ENCODE measurements at places on chromosomes 6 and 20. TPM values are rescaled to one million over a fixed set of nuclear protein-coding genes. Genes with fewer than 3 reads are reported as not detected.
A peak's percentile ranks its signal among the peaks of the same experiment; 100 is the strongest.

Gene PTGIS
- 67.6 TPM for total RNA-seq

GRCh38 chr6:119454714-119455113 lies 105.2 kb upstream of the MAN1A1 start:
- no peak overlapping the region for H3K4me3 ChIP-seq
- no peaks in the 10 kb centered on the region for H3K4me1 ChIP-seq
- no peak overlapping the region for H3K27ac ChIP-seq
- no peaks in the 10 kb centered on the region for H3K36me3 ChIP-seq
- no peak for DNase-seq

DNA sequence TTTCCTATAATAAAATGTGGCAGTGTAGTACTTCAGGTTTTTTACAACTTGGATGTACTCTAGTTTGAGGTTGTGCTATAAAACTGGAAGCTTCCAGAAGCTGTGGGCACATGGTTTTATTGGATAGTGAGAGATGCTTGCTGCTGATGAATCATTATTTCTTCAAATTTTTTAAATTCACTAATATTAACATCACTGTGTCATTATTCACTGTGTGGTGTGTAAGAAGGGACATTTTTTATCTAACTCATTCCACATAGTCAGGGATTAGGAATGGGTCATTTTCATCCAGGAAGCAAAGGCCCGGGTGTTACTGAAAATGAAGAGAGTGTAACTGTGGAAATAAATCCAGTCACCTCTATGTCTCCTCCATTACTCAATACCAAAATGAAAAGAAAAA lies 421.0 kb downstream of the TENT5A start:
- H3K36me3 ChIP-seq: no peaks in the 10 kb centered on the region
- H3K27me3 ChIP-seq: peaks cover 4% of the 10 kb centered on the region
- no peak overlapping the region for H3K4me3 ChIP-seq
- H3K4me1 ChIP-seq: no peaks in the 10 kb centered on the region

- no peaks in the 10 kb centered on the region for H3K27me3 ChIP-seq
- no peak for DNase-seq
- H3K4me1 ChIP-seq: peaks cover 26% of the 10 kb centered on the region
- H3K4me3 ChIP-seq: peak overlapping the region; percentile 52
- H3K36me3 ChIP-seq: peaks cover 33% of the 10 kb centered on the region
- H3K27ac ChIP-seq: no peak overlapping the region
Measured at GRCh38 chr20:47347661-47348435, 8.7 kb downstream of the ZMYND8 start.

GRCh38 chr20:2507464-2507863 lies 1.3 kb downstream of the ZNF343 start:
- DNase-seq: no peak
- peaks cover 12% of the 10 kb centered on the region for H3K4me1 ChIP-seq
- H3K36me3 ChIP-seq: peaks cover 4% of the 10 kb centered on the region
- no peaks in the 10 kb centered on the region for H3K27me3 ChIP-seq
- H3K27ac ChIP-seq: no peak overlapping the region

DNA sequence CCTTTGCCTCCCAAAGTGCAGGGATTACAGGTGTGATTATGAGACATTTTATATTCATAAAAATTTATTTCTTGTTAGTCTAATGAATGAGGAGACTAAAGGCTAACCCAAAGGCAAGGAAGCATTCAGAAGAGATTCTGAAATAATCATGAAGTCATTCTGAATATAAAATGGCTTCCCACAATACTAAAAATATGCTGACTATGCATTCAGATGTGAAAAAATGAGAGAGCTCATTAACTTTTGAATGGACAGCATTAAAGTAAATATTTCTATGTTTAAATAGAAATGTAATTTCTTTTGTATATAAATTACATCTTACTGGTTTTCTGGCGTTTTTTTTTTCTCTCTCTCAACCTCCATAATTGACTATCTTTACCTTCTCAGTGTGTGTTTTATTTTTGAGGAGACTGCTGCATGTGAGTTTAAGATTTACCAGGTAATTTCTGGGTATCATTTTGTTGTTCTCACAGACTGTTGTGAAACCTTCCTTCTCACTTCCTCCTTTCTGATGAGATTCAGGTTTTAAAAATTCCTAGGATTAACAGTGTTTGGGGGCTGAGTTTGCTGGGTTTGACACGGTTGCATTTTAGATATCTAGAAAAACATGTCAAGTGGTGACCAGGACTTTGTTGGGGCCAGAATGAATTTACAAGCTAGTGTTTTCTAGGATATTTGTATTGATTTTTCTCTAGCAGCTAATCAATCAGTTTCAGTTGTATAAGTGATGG lies 316.6 kb downstream of the CDKAL1 start:
- H3K27ac ChIP-seq: no peak overlapping the region
- peaks cover 1% of the 10 kb centered on the region for H3K4me1 ChIP-seq
- no peak overlapping the region for H3K4me3 ChIP-seq
- no peaks in the 10 kb centered on the region for H3K36me3 ChIP-seq
- no peak for DNase-seq
- no peaks in the 10 kb centered on the region for H3K27me3 ChIP-seq

DNA sequence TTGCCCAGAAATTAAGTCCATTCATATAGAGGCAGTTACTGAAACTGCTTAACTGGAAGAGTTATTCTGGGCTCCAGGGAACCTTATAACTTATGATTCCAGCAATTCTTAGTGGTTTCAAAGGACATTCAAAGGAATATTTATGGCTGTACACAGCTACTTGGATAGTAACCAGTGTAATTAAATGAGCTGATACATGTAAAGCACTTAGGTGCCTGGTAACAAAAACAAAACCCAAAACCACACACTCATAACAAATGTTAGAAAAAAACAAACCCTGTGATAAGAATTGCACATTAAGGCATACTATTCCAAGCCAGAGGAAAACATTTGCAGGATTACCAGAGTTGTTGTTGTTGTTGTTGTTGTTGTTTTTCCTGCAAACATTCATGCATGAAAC lies 51.5 kb downstream of the STK4 start:
- H3K27me3 ChIP-seq: no peaks in the 10 kb centered on the region
- H3K4me3 ChIP-seq: no peak overlapping the region
- no peak for DNase-seq
- H3K27ac ChIP-seq: no peak overlapping the region

- H3K27me3 ChIP-seq: peaks cover 3% of the 10 kb centered on the region
- no peaks in the 10 kb centered on the region for H3K36me3 ChIP-seq
- DNase-seq: no peak
Measured at GRCh38 chr20:12030470-12030869, 112.8 kb downstream of the BTBD3 start.

DNA sequence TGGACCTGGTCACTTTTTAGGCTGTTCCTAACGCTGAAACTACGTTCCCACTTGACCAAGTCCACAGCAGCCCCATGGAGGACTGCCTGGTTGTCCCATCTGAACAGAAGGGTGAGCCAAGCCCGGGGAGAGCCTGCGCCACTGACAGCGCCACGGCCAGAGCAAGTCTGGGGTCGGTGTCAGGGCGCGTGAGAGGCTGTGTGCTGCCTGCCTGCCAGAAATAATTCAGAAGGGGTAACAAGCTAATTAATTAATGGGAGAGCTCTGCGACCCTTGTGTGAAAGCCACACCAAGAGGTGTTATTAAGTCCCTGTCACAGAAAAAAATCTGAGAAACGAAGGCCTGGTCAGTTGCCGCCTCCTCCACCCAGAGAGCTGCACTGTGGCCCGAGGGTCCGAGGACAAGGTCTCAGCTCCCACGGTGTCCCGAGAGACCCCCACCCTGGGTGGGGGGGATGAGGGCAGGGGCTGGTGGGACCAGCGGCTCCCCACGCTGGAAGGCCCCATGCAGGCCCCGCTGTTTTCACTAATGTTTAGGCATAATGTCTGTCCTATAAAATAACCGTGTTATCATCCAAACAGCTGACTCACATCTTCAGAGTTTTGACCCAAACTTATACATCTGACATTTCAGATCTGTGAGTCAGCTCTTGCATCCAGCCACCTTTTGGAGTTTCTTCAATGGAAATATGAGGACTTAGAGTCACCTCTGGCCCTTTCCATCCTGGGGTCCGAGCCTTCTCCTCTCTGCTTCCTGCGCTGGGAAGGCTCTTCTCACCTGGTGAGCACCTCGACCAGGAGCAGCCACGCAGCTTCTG lies 58.5 kb downstream of the DLL1 start:
- H3K4me3 ChIP-seq: no peak overlapping the region
- H3K36me3 ChIP-seq: no peaks in the 10 kb centered on the region
- no peak for DNase-seq
- H3K4me1 ChIP-seq: peaks cover 1% of the 10 kb centered on the region
- peaks cover 18% of the 10 kb centered on the region for H3K27me3 ChIP-seq

Gene NMBR
- total RNA-seq: not detected

GRCh38 chr20:52244702-52245101 lies 53.1 kb upstream of the ZFP64 start:
- no peaks in the 10 kb centered on the region for H3K4me1 ChIP-seq
- H3K4me3 ChIP-seq: no peak overlapping the region
- peaks cover 5% of the 10 kb centered on the region for H3K27me3 ChIP-seq
- no peak for DNase-seq
- no peak overlapping the region for H3K27ac ChIP-seq
- H3K36me3 ChIP-seq: no peaks in the 10 kb centered on the region

DNA sequence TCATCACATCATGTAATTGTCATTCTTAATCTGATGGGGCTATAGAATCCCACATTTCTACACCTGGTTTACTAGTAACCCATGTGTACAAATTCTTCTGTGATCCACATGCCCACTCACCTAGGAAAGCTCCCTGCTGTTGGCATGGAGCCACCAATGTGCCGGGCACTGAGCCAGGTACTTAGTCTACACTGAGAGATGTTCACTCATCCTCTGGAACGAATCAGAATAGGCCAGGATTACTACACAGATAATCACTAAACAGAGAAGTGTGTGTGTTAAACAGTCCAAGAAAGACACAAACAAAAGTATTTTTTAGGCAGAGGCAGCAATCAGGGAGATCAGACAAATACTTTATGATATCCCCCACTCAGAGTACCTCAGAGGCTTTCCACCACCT lies 193.2 kb upstream of the VGLL2 start:
- H3K27ac ChIP-seq: no peak overlapping the region
- no peaks in the 10 kb centered on the region for H3K27me3 ChIP-seq
- no peaks in the 10 kb centered on the region for H3K36me3 ChIP-seq
- no peak overlapping the region for H3K4me3 ChIP-seq

- H3K27me3 ChIP-seq: peaks cover 37% of the 10 kb centered on the region
- H3K4me1 ChIP-seq: no peaks in the 10 kb centered on the region
- peak; percentile 63 for DNase-seq
- H3K4me3 ChIP-seq: no peak overlapping the region
- no peaks in the 10 kb centered on the region for H3K36me3 ChIP-seq
- H3K27ac ChIP-seq: no peak overlapping the region
Measured at GRCh38 chr6:168428052-168428826, 12.7 kb upstream of the SMOC2 start.

DNA sequence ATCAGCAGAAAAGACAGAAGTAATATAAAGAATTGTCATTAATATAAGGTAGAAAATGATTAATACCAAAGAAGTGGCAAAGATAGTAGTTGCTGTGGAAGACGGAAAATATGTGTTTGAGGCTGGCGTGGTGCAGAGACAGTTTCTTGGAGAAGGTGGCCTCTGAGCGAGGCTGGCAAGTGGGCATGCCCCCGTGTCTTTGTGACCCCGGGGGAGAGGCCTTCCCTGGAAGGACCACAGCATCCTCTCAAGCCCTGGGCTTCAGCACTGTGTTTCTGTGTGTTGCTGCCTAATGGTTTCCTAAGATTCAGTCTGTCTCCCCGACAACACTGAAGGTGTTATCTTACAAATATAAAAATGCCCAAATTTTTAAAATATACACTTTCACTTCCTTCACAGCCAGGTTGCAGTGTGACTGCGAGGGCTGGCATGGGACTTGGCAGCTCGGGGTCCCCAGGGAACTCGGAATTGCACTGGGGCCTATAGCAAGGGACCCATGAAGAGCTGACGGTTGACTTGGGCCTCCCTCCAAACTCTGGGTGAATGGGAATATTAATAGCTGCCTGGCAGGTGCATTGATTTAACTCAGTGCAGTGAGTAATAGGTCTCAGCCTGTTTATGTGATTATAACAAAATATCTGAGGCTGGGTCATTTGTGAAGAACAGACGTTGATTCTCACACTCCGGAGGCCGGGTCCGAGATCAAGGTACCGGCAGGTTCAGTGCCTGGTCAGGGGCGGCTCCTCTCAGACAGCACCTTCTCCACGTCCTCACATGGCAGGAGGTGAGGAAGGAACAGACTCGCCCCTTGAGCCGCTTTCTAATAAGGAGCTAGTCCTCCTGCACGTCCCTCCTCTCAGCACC lies 47.4 kb upstream of the AFDN start:
- H3K36me3 ChIP-seq: no peaks in the 10 kb centered on the region
- no peak for DNase-seq
- H3K27ac ChIP-seq: no peak overlapping the region
- H3K4me3 ChIP-seq: no peak overlapping the region
- H3K4me1 ChIP-seq: peaks cover 3% of the 10 kb centered on the region

Gene SMOC2
- total RNA-seq: 11.6 TPM

Gene SLC2A4RG
- total RNA-seq: 80.7 TPM

DNA sequence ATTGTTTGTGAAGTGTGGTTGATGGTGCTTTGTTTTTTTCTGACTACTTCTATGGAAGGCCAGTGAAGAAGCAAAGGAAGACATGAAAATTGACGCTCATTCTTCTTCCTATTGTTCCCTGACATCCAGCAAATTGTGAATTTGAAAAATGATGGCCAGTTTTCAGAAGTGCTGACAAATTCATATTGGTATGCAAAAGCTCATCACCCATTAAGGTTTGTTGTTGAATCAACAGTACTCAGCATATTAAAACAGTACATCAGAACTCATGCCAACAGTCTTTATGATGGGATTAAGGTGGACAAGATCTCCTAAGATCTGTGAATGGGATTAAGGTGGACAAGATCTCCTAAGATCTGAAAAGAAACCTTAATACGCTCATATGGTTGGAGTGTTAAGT lies 1.0 kb upstream of the MTG2 start:
- peak overlapping the region; percentile 85 for H3K4me3 ChIP-seq
- H3K4me1 ChIP-seq: peaks cover 24% of the 10 kb centered on the region
- no peak for DNase-seq
- H3K27me3 ChIP-seq: no peaks in the 10 kb centered on the region
- peak overlapping the region; percentile 86 for H3K27ac ChIP-seq
- peaks cover 4% of the 10 kb centered on the region for H3K36me3 ChIP-seq

DNA sequence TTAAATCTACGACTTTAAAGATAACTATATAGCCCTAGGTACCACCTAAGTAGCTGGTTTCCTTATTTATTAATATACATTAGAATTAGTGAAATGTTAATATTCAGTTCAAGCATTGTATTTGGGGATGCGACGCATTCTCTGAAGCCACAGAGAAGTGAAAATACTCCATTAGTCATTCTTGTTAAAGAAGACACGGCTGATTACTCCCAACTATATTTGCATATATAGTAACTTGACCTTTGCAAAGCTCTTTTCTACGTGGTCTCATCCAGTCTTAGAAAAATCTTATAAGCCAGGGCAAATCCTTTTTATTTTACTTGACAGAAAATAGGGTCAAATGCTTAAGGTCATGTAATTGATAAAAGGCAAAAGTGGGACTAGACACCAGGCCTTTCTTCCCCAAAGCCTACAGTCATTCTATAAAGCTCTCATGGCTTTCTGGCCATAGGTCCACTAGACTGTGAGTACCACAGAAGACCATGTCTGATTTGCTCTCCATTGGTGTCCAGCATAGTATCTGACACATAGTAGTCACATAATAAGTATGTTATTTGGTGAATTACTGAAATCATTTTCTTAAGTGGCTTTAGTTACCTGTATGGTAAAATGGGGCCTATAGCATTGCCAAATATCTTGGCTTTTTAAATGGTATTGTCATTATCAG lies 11.3 kb downstream of the ZHX3 start:
- DNase-seq: no peak
- no peak overlapping the region for H3K27ac ChIP-seq
- no peaks in the 10 kb centered on the region for H3K36me3 ChIP-seq
- H3K4me3 ChIP-seq: no peak overlapping the region

All from osteocyte (in vitro differentiated cells).